Right renal pelvis (tissue), 4 donors: ENCODE measurements at places on chromosomes 12 and 14.

DNA sequence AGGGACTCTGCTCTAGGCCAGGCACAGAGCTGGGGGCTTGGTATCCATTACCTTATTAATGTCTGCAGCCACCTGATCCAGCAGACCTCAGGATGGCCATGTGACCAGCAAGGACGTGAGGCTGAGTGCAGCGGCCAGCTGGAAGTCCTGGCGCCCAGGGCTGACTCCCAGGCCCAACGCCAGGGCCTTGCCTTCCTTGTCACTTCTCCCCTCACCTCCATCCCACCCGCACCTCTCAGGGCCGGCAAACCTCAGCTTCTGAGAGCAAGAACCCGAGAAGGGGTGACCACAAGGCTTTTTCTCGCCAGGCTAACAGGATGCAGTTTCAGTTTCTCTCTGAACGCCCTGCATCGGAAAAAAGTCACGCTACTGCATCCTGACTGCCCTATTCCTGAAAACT lies 15.4 kb downstream of the RAB35 start:
- no peak for DNase-seq

DNA sequence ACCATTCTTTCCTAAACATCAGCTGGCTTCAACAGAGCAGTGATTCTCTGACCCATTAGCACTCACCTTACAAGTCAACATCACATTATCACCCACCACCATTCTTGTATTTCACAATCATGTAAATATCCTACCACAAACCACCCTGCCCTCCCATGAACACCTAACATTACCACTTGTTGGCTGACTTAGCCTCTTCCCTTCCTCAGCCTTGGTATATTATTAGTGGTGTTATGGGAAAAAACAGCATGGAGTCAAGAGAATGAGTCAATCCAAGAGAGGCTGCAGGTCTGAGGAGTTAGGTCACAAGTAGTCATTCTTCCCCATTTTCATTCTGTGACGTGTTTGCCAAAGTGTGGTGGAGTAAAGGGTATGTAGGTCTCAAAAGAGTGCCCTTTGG lies 22.3 kb upstream of the MGP start:
- DNase-seq: no peak

- no peak for DNase-seq
Observed at GRCh38 chr12:81141217-81141616, 63.3 kb downstream of the ACSS3 start.

DNA sequence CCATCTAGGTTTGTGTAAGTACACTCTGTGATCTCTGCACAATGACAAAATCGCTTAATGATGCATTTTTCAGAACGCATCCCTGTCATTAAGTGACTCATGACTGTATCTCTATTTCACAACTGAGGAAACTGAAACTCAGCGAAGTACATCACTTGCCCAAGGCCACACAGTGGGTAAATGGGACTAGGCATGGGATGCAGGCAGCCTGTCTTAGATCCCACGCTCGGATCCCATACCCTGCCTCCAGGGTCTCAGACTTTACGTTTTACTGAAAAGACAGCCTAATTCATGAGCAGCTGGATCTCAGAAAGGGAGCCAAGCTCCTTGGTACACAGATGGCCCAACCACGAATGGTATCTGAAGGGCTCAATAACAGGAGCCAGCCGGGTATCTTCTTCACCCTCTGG lies 2.4 kb upstream of the MLEC start:
- no peak for DNase-seq

DNA sequence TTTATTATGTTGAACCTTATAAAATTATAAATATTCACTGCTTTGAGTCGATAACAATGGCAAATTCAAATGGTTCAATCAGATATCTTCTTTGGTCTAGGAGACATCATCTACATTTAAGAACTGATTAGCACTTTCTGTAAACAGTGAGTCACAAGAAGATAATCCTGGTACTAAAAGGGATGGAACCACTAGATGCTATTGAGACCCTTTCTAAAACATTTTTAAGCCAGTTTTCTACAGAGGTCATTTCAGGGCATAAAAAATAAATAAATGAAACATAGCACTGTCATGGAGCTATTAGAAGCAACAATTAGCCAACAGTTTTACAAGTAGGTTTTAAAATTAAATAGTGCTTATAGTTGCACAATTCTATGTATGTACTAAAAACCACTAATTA lies 212.2 kb downstream of the DUSP6 start:
- no peak for DNase-seq

DNA sequence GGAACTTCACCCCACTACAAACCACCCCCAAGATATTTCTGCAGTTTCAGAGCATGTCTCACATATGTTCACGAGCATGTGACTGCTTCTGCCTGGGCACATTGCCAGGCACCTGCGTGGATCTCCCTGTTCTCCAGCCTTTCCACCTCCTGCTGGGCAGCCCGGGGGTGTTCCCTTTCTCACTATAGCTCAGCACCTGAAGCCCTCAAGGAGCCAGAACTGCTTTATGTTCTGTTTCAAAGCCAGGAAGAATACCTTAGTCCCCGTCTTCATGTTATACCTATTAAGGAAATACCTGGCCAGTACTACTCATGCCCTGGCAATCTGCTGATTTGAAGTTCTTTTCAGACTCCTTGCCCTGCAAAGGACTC lies 4.2 kb upstream of the FGF6 start:
- DNase-seq: no peak

GRCh38 chr14:37416264-37416663 lies 178.8 kb downstream of the FOXA1 start:
- DNase-seq: no peak

DNA sequence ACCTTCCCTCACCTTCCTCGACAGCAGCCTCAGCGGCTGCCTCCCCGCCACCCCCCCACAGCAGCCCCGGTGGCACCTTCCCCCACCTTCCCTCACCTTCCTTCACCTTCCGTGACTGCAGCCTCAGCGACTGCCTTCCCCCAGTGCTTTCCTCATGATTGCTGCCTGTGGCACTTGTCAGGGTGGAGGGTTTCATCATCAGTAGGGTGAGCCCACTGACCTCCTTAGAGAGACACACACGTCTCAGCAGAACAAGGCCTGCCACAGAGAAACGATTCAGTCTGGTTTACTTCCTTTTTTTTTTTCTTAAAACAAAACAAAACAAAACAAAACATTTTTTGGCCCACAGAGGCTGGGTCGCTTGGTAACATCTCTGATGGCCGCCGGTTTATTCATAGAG lies 75.0 kb downstream of the EP400 start:
- no peak for DNase-seq

- DNase-seq: no peak
Observed at GRCh38 chr12:1553987-1554982, 40.1 kb downstream of the FBXL14 start.

DNA sequence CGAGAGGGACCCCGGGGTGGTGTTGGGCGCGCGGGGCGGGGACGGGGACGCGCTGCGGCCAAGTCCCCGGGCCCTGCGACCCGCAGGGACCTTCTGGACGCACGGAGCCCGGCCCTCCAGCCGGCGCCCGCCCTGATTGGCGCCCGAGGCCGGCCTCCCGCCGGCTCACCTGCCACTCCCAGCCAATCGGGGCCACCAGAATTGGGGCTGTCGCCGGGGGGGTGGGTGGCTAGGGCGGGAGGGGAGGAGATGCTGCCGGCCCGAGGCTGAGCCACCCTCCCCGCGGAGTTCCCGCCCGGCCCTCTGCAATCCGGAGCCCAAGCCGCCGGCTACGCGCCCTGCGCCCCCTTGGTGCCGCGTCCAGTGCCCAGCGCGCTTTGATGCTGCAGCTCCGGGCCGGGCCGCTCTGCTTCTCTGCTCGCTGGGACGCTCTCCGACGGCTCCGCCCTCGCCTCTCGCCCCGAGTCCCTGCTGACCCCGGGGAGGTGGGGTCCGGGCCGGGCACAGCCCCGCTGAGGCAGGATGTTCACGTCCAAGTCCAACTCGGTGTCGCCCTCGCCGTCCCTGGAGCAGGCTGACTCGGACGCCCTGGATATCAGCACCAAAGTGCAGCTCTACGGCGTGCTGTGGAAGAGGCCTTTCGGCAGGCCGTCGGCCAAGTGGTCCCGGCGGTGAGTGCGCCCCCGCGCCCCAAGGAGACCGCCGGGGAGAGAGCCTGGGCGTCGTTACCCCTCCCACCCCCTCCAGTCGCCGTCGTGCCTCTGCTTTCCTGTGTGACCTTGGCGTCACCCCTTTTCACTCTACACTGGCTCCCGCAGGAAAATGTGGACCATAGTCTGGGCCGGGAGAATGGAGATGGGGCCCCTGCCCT lies at the start of gene PLEKHD1:
TSS of gene PLEKHD1 (plus strand) at position 285 of the 871 bp plus-strand sequence. CDS start at position 523, 238 bp downstream.
- no peak for DNase-seq
